ENCODE measurements at places on chromosomes 5 and 9.

GRCh38 chr5:121366515-121366914 lies 485.2 kb upstream of the FTMT start:
- DNase-seq: no peak

- no peak for DNase-seq
Observed at GRCh38 chr9:33177086-33177485, 9.9 kb upstream of the B4GALT1 start.

- peak; percentile 66 for DNase-seq
Observed at GRCh38 chr9:131885144-131885609, 145.3 kb upstream of the RAPGEF1 start.

DNA sequence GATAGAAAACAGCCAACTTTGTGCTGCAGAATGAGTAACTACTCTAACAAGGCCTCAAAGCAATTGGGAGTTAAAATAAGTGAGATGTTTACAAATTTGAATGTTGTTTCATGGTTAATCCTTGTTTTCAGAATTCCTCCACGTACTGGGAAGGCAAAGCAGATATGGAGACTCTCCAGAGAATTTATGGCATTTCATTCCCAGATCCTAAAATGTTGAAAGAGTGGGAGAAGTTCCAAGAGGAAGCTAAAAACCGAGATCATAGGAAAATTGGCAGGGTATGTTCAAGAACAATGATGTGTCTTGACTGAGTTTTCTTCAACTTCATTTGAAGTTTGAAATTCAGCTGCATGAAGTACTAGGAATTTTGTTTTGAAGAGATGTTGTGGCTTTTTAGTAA lies 16.4 kb downstream of the TARS1 start:
- no peak for DNase-seq

DNA sequence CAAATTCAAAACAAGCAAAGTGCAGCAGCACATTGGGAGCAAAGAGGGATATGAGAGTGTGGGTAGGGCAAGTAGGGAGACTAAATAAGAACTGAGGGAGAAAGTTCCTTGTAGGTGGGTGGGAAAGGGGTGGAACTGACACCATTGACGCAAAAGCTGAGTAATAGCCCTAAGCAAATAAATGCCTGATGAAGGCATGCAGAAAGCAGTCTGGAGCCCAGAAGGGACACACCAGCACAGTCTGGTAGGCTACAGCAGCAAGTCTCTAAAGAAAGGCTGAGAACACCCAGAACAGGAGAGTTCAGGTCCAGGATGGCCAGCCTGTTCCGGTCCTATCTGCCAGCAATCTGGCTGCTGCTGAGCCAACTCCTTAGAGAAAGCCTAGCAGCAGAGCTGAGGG lies at the start of gene INSL4:
TSS of gene INSL4 (plus strand) at position 208 of the 400 bp plus-strand sequence. CDS start at position 313, 105 bp downstream.
- DNase-seq: no peak

- no peak for DNase-seq
Observed at GRCh38 chr5:109141222-109142200, 268.3 kb downstream of the PJA2 start.

DNA sequence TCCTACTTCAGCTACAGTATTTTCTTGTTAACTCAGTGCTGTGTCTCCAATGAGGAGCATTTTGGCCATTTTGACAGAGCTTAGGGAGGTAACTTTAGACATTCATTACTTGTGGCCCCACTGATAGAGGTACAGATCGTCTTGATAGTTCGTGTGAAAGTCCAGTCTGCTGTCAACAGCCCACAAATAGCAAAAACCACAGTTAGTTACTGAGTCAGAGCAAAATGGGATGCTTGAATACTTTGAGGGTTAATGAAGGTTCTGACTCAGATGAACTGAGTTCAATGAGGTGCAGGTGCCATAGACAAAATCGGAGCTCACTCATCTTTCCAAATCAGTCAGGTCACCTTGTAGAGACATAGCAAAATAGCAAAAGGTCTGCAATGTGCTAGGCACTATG lies 163.1 kb upstream of the TLE4 start:
- no peak for DNase-seq

- no peak for DNase-seq
Observed at GRCh38 chr5:110842948-110843347, 104.1 kb downstream of the SLC25A46 start.

DNA sequence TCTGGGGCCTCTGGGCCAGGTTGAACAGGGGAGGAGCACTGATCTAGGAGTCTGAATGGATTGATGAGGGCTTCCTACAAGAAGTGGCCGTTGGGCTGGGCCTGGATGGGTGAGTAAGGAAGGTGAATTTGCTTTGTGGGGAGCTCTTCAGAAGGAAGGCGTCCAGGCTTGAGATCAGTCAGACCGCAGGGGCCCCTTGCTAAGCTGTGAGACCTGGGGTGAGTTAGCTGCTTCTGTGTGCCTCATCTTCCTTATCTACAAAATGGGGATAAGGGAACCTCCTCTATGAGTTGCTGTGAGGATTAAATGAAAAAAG lies 1.1 kb upstream of the SYNPO start:
- DNase-seq: no peak

DNA sequence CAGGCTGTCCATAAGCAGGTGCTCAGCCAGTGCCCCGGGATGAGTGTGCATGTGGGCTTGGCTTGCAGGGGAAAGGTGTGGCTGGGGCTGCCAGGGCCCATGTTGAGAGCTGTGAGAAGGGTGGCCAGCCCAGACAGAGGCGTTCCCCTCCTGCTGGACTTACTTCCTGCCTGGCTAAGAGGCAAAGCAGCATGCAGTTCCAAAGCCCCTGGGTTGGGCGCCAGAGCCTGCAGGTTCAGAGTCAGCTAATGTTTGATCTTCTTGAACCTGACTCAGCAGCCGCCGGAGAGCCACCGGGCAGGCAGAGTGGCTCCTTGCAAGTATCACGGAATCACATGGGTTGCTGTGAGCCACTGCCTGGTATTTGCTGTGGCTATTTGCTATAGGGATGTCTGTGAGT lies 168.4 kb upstream of the MAP1B start:
- DNase-seq: no peak

- no peak for DNase-seq
Observed at GRCh38 chr5:52771343-52772039, 16.2 kb upstream of the ITGA1 start.

DNA sequence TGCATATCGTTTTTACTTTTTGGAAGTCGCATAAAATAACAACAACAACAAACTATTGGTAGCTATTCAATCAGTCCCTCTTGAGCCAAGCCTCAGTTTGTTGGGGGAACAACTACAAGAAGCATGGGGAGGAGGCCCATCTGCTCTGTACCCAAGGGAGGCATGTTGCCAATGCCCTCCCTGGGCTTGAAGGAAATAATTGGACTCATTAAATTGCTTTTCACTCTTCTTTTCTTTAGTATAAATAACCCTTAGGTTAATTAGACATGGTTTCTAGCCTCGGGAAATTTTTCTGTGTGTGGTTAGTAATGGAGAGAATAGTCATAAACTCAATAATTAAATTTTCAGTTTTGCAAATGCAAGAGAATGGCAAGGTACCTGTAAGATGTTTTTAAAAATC lies 500.7 kb downstream of the TLE4 start:
- DNase-seq: no peak

GRCh38 chr5:144085381-144085780 lies 85.1 kb downstream of the YIPF5 start:
- DNase-seq: no peak

DNA sequence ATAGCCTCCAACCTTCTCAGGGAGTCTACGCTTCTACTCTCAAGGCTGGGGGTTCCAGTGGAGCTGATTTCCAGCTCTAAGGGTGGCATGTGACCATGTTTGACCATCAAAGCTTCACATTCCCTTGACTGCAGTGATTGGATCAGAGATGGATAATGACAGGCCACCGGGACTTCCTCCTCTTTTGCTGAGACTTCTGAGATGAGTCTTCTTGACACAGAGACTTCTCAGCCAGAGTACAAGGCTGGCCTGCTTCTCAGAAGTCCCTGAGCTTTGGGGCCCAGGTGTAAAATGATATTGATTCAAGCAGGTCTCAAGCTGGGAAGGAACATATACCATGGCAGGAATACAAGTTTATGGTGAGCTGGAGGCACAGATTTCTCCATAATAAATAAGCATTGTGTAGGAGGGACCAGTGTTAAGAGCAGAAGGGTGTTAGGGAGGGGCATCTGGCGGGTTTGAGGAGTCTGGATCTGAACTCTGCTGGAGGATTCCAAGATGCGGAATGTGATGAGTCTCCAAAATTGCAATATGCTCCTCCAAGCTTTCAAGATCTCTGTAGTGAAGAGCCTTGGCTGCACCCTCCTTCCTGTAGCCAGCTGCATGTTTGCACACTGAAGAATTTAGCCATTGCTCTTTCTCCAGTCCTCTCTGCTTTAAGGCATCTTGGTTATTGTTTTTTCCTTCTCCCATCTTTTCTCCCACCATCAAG lies 41.7 kb upstream of the HSD17B4 start:
- no peak for DNase-seq

- DNase-seq: no peak
Observed at GRCh38 chr5:149264439-149265067, 7.1 kb upstream of the AFAP1L1 start.

DNA sequence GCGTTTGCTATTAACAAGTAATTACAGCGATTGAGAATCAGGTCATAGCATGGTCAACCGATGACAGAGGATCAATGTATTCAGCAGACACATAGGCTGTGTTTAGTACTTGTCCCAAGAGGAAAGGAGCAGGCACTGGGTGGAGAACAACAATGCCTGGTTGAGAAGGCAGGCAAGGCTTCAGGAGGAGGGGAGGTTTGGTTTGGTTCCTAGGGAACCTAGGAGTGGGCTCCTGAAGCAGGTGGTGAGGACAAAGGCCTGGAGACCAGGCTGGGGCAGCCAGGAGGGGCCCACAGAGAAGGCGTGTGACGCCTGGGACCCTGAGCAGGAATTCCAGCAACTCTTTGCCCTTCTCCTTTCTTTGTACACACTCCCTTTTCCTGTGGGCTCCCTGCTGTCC lies 195.6 kb downstream of the SPOCK1 start:
- DNase-seq: no peak

GRCh38 chr9:126925876-126926275 lies 11.3 kb downstream of the RALGPS1 start:
- no peak for DNase-seq

DNA sequence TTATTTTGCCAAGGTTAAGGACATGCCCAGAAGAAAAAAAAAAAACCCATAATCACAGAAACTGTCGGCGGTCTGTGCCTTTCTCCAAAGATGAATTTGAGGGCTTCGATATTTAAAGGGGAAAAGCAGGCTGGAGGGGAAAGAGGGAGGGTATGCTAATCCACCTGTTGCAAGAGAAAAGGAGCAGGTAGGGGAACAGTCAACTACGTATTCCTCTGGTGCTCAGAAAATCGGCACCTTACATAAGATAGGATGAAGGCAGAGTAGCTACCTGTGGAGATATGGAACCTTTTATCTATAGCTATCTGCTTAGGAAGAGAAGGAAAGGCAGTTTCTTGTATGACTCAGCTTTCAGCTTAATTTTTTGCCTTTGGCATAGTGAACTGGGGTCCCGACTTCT lies 77.7 kb downstream of the PTCD2 start:
- no peak for DNase-seq

- DNase-seq: no peak
Observed at GRCh38 chr9:91177661-91178280, 183.9 kb downstream of the AUH start.

DNA sequence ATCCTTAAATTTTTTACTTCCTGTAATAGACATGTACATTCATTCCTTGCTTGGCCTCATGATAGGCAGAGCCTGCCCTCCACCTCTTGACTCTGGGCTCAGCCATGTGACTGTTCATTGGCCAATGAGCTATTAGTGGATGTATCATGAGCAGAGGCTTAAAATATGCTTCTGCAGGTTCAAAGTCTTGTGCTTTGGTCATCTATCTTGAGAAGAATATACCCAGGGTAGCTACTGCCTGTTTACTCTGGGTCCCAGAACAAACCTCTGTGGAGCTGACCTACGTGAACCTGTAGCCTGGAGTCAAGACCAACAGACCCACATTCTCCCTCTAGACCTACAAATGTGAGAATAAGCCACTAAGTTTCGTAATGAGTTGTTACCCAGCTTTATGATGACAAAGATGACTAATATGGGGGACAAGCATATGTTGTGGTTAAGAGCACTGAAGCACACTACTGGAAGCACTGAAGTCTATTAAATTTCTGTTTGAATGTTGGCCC lies 244.4 kb downstream of the MAST4 start:
- no peak for DNase-seq

GRCh38 chr5:15690611-15691010 lies 190.6 kb downstream of the FBXL7 start:
- no peak for DNase-seq

DNA sequence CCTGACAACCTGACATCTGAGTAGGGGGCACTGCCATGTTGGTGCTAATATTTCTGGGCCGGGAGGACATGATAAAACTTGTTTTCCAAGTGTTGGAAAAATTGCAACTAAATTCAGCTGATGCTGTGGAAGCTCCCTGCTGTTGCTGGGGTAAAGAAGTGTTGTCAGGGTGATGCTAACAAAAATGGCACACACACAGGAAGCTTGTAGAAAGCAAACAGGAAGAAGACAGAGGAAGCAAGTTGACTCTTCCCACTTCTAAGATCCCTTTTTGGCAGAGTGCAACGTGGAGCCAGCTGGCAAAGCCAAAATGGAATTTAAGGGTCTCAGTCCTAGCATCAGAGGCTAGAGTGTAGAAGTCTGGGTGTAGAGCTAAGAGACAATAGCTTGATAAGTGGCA lies 11.3 kb upstream of the RIOK2 start:
- no peak for DNase-seq

DNA sequence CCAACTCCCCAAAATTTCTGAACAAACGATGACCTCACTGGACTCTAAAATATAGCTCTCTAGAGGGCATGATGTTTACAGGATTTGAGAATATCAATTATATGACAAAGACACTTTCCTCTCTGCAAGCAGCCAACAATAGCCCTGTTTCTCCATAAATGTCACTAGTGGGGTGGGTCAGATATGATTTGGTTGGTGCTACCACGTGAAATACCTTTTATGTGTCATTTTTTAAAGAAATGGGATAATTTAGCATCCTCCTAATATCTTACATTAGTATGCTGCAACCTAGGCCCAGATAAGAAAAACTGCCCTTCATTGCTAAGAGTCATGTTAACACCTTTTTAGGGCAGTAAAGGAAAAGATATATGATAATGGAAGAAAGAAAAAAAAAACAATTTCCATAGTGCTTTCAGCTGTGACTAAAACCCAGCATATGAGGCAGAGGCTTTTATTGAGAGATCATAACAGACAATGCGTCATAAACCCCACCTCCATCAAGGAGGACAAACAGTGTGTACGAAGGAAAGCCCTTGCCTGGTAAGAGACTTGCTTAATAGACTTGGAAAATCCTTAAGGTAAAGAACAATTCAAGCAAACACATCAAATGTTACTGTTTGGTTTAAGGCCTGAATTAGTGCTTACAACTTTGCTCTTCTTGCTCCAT lies 372.4 kb upstream of the PAPPA start:
- no peak for DNase-seq

Data from pulmonary artery endothelial cell (primary cell).